Ureter (tissue), 1 donor: ENCODE measurements at places on chromosomes 3 and 15. TPM values are rescaled to one million over a fixed set of nuclear protein-coding genes. Genes with fewer than 3 reads are reported as not detected.
A peak's percentile ranks its signal among the peaks of the same experiment; 100 is the strongest.

DNA sequence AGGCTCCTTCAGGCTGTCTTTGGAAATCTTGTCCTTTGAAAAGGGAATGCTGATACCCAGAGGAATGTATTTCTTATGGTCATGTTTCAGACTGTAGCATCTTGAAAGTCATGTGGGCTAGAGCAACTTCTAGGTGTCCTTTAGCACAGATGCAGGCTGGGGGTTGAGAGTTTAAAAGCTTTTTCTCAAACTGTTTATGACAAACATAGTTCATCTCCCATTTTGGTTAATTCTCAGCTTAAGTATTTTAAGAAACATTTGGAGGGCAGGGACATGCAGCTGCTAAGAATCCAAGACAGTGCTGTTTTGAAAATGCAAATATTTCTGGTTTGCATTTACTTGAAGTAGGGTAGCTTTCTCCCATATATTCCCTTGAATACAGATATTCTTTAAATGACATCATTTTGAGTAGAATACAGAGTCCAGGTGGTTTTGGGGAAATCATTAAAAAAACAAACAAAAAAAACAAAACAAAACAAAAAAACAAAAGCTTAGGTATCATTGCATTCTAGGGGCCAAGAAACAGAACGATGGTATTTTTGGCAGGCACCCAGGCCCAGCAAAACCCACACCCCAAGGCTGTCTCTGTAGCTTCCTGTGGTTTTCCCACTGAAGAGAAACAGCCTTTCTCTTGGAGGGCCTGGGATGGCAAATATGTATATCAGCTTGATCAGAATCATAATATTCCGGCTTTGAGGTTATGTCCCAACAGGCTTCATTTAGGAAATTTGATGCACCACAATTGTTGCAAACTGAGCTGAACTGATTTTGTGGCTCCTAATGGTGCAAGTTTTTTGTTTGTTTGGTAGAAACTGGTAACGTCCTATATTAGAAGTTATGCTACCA is 120.0 kb downstream of the ATG7 start:
- DNase-seq = no peak

DNA sequence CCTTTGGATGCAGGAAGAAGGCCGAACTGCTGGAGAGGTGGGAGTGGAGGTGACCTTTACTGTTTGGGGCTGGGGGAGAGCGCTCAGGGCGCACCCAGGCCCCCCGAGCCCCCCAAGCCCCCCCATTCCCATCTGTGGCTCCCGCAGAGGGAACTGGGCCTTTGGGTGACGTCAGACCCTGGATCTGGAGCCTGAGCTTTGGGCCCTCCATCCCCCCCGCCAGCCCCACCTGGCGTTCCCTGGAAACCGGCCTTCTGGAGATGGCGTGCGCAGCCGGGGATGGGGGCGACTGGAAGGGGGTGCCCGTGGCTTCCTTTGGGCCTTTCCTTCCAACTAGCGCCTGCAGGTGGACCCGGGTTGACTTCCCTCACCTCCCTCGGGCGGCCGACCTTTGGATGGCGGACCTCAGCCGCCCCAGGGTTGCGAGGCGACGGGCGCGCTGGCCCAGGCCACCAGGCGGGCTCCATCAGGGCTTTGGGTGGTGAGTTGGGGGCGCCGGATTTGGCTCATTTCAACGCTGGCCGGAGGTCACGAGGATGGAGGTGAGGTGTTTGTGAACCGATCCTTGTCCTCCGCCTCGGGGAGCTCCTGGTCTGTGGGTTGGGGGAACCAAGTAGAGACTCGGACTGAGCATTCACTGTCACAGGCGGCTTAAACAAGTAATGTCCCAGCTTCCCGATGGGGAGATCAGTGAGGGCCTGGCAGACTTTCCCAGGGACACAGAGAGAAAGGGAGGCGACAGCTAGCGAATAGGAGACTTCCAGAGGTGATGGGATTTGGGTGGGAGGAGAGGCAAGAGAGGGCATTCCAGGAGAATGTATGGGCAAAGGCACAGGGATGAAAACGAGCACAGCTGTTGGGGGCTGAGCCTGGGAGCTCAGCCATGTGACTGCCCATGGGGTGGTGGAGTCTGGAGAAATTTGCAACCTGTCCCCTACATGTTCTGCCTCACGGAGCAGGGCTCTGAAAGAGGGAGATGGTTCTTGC is 709 bp downstream of the SCAMP5 start:
- DNase-seq = no peak

DNA sequence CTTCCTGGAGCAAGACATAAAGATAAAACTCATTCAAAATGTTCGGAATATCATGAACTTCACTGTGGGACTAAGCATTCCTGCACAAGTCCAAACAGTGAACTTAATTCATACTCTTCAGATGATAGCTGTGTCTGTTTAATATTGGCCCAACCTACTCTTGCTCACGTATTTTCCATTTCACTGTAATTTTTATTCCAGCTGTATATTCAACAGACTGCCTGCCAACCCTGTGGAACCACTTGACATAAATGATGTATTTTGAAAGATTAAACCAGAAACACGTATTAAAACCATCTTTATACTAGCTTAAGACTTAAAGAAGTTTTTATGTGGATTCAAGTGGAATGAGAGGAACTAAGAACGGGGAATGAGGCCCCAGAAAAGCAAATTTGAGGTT is 172.5 kb downstream of the TMEM108 start:
- no peak for DNase-seq

DNA sequence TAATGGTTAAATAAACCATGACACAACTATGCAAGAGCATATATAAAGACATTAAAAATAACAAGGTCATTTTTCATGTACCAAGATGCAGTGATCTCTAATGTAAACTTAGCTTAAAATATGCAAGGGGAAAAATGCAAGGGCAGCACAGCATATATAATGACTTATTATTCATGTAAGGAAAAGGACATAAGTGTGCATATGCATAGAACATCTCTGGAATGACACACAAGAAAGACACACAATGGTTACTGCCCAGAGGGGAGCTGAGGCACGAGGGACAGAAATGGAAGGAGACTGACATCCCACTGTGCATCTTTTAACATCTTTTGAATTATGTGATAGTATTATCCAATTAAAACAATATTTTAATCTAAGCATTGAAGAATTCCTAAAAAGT is 79.0 kb downstream of the FHIT start:
- DNase-seq = no peak

DNA sequence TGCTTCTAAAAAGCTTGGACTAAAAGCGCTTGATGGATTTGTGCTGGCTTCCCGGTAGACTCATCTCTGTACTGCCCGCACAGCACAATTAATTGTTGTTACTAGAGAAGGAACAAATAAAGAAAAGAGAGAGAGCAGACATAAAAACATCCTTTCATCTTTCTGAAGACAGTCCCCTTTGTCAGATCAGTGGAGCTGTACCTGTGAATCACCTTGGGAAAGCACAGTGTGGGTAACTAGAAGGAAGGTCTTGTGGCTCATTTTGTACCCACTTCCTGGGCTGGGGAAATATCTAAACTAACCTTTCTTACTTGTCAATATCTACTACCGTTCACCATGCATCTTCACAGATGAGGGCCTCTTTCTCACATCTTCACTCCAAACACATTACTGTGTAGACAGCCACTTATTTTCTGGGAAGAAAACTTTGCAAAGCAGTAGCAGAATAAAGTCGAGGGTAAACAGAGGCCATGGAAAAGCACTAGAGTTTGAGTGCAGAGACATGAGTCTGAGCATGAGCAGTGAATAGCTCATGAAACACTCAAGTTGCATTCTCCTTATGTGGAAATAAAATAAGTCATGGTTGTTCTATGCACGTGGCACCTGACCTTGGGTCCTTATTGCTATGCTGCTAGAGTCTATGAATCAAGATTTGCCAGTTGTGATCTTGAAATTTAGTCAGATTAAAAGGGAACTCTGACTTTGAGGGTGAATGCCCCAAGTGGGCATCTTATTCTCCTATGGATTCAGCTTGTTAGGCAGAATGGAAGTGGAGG is 169.3 kb downstream of the LPP start:
- DNase-seq = no peak

GRCh38 chr3:156776871-156777270 is 49.3 kb upstream of the LEKR1 start:
- no peak for DNase-seq

DNA sequence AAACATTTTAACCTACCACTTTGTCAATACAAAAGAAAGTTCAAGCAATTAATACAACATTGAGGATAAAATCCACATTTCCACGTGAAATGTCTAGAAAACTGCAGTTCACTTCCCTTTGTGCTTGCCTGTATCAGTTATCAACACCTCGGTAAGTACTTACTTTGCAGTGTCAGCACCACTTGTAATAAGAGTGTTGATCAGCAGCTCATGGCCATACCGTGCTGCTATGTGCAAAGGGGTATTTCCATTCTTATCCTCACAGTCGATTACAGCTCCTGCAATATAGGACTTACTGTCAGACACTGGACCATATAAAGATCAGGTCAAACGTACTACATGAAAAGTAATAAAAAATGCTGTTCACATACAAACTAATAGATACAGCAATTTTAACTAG is 84.4 kb downstream of the ANKRD28 start:
- no peak for DNase-seq

GRCh38 chr3:20141316-20141715 is 44.7 kb downstream of the SGO1 start:
- no peak for DNase-seq

GRCh38 chr15:89101302-89102193 is 13.3 kb downstream of the ABHD2 start:
- peak; percentile 81 for DNase-seq

DNA sequence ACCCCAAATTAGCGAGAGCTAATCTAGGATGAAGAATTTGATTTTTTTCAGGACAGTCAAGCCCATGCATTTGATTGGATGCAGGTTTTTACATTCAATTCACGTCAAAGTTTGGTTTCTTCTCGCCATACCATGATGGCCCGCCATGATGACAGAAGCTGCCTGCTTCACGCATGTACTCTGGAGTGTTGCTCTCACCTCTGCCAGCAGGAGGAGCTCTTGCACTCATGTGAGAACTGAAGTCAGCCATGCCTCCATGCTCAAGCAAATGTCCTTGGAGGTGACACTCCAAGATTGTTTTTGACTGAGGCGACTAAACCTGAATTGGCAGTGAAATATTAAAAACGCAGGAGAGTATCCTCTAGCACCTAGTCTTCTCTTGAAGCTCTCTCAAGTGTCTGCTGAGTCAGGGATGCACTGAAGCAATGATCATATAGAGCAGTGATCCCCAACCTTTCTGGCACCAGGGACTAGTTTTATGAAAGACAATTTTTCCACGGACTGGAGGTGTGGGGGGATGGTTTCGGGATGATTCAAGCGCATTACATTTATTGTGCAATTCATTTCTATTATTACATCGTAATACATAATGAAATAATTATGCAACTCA is 120.9 kb downstream of the SAMMSON start:
- DNase-seq = peak; percentile 48

DNA sequence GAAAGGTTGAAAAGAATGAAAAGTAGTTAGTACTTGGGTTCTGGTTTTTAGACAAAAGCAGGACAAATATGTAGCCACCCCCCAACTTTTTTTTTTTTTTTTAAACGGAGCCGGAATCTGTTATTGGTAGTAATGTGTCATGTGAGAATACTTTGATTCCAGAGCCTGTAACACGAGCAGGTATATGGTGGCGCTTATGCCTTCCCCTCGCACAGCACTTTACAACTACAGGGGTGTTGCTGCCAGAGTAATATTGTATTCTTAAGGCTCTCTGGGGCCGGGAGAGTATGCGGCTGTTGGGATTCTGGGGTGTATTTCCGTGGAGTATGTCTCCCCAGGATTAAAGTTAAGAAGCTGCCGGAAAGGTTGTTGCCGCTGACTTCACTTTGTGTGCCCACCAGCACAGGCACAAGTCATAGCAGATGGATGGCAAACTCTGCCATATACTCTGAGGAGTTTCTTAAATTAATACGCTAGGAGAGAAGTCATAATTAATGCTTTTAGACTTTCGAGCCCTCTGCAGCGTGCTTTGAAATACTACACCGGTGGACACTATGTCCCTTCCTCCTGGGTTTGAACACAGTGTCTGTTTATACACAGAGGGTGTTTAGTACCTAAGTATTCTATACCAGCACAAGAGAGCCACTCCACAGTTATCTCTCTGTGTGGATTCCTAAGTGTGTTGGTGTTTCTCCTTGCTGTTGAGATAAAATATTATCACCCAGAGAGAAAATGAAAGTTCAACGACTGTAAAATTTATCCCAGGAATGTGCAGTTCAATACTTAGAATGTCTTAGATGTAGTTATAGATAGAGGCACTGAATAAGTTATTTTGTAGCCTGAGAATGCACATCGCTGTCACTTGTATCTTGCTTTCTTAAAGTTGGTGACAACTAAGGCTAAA is 1.4 kb downstream of the MBNL1 start:
- no peak for DNase-seq

DNA sequence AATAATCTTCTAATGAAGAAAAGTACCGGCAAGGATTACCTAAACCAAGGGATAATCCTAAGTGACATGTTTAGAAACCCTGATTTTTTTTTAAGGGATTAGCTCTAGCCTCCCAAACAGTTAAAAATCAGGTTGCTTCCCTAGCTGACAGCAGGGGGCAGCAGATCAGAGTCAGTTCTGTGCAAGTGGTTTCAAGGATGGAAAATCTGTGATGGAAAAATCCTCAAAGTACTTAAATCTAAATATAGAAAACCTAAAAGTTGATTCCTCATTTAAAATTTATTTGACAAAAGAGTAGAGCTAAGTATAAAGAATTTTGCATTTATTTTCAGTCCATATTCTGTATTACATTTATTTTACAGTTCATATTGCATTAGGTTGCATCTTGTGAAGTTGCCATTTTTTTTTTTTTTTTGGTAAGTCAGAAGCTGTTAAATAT is 107.6 kb downstream of the PEX5L start:
- DNase-seq = peak; percentile 51

DNA sequence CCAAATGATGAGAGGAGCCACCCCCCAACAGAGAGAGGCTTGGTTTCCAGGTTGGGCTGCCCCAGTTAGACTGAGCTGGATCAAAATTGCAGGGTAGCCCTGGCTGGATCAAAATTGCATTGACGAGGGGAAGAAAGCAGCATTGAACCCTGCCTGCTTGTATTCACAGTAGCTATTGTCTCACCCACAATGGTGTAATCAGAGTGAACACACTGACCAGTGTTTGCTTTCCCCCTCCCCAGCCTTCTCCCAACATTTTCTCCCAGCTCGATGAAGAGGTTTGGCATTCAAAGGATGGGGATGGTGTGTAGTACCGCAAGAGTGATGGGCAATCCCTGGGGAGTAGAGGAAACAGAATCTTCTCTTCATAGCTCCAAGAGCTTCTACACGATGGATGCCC is 223.8 kb downstream of the ADAMTS9 start:
- no peak for DNase-seq

GRCh38 chr3:128547368-128547987 is 54.5 kb upstream of the GATA2 start:
- DNase-seq = no peak

The SPESP1 gene
- 3.0 TPM for total RNA-seq

The ARPP21 gene
- 2.1 TPM for total RNA-seq

The ANKUB1 gene
- total RNA-seq = not detected

The MKRN2 gene
- 24.5 TPM for total RNA-seq

The TRIP4 gene
- total RNA-seq = 31.7 TPM

The GOLGA8S gene
- total RNA-seq = 0.65 TPM

The CCDC33 gene
- 10.2 TPM for total RNA-seq

The SST gene
- 3.6 TPM for total RNA-seq

The DNAJA4 gene
- 78.0 TPM for total RNA-seq
